Stimulated activated CD8-positive, alpha-beta memory T cell treated with anti-CD3 and anti-CD28 coated beads, Interleukin-4, amount 100 ng/mL, for 1 hour (primary cell): ENCODE measurements at places on chromosomes 5 and 9.

GRCh38 chr5:131530706-131531331, 104.2 kb downstream of the RAPGEF6 start:
- no peak for DNase-seq

DNA sequence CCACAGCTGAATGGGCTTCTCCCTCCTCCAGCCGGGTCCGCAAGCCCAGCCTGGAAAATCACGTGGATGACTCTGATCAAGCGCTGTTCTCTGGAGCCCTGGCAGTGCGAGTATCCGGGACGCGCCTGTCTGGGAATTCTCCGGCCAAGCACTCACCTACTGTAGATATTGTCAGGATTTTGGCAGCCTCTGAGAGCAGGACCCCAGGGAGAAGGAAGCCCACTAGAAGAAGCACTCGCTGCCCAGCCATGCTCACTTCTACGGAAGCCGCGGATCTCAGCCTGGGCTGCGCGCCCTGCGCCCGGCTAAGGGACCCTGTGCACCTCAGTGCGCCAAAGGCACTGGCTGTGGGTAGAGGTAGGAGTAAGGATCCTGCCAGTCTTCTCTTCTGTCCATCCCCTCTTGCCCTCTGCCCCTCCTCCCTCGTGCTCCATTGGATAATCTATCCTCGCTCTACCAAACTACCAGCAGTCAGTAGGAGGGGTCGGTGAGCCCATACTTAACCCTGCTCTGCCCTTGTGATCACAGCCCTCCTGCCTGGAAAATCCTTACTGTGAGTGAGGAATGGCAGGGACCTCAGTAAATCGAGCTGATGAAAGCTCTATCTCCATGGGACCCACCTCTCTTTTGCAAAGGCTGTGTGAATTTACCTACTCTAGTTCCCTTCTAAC, at the start of gene UGT3A2:
UGT3A2 (minus strand) TSS at position 343 of the 671 bp plus-strand sequence; CDS start at position 250, 93 bp downstream.
- DNase-seq: no peak

GRCh38 chr5:145130996-145131395, 704.1 kb downstream of the PRELID2 start:
- DNase-seq: no peak

- no peak for DNase-seq
Measured at GRCh38 chr5:6216471-6217075, 161.8 kb downstream of the MED10 start.

DNA sequence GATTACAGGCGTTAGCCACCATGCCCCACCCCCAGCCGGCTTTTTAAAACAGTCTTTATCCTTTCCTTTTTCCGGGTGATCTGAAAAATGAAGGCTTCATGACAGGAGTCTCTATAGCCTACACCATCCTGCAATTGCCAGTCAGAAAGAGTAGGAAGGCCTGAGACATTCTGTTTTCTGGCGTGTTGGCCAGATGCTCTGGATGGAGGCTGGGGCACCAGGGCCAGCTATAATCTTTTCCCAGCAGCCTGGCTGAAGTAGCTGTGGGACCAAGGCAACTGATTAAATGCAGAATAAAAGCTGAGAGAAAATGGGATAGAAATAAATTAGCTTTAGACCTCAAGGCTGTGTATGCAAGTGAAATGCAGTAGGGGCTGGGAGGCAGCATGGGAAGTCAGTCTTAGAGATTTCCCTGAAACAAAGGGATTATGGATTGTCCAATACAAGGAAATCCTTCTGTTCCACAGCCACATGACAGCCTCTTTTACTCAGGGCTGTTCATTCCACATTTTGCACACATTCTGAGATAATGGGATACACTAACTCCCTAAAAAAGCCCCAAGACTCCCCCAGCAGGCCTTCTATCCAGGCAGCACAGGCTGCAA, 116.0 kb upstream of the LRRTM2 start:
- no peak for DNase-seq

- DNase-seq: no peak
Measured at GRCh38 chr5:73061593-73061992, 58.8 kb upstream of the TMEM171 start.

DNA sequence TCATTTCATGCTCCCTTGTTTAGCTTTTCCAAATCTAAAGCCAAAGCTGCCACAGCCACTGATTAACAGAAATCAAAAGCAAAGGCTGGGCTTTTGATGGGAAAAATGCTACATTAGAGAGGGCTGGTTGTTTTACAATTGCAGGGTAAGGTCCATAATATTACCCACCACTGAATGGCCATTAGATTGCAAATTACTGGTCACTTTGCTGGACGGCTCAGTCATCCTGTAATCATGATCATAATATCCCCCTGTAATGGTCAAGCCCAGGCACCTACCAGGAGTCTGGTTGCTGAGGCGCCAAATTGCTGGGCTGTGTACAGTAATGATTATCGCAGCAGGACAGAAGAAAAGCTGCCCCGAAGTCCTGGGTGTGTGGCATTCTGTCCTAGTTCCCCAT, 286.5 kb downstream of the ZSWIM6 start:
- no peak for DNase-seq

DNA sequence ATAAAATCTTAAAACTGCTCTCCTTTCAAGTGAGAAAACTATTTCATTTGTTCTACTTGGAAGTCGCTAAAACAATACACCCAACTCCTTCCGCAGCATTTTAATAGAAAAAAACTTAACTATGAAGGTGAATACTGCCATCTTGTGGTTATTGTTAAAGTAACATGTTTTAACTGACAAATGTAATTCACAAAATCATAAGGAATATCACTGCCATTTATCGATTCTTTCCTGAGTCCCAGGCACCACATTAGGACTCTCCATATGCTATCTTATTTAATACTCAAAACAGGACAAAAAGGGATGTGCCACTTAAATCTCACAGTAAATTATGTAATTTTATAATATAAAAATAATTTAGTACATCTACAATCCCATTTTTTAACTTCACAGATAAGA, 130.5 kb upstream of the ITGA1 start:
- no peak for DNase-seq

DNA sequence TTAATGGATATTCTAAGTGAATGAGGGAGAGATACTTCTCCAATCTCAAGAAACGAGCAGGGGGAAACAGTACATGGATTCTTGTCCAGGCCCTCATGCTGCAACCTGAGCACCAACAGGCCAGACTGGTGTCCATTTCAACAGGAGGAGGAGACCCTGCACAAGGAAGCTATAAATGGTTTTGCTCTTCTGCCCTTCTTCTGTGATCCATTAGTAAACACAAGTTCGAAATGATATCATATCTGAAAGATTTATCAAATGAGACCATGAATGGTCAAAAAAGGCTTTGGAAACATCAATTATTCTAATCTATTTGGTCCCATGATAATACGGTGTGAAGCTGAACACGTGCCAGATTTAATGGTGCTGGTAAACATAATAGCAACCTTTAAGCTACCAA, 109.8 kb downstream of the NR6A1 start:
- no peak for DNase-seq
